ENCODE measurements at places on chromosomes 6 and 20. TPM values are rescaled to one million over a fixed set of nuclear protein-coding genes. Genes with fewer than 3 reads are reported as not detected.

- H3K36me3 ChIP-seq = no peaks in the 10 kb centered on the region
- DNase-seq = no peak
- no peak overlapping the region for H3K27ac ChIP-seq
Measured at GRCh38 chr6:52975580-52975979, 19.5 kb downstream of the GSTA4 start.

GRCh38 chr6:111938710-111939109 lies 65.5 kb upstream of the FYN start:
- no peaks in the 10 kb centered on the region for H3K27me3 ChIP-seq
- H3K36me3 ChIP-seq = no peaks in the 10 kb centered on the region
- DNase-seq = no peak
- no peak overlapping the region for H3K27ac ChIP-seq

- no peak overlapping the region for H3K4me3 ChIP-seq
- no peaks in the 10 kb centered on the region for H3K36me3 ChIP-seq
- H3K4me1 ChIP-seq = no peaks in the 10 kb centered on the region
Measured at GRCh38 chr20:53818457-53819177, 225.0 kb upstream of the ZNF217 start.

Gene SLC22A7
- not detected for total RNA-seq

Gene SFTA2
- 1.1 TPM for total RNA-seq

Gene PKIB
- not detected for total RNA-seq

Gene ZBTB46
- total RNA-seq = 62.8 TPM

Measured in uterus (tissue), 4 donors.